ENCODE measurements at places on chromosomes 3 and 15. TPM values are rescaled to one million over a fixed set of nuclear protein-coding genes. Genes with fewer than 3 reads are reported as not detected.

SLC12A1 gene
- not detected for total RNA-seq

CCR3 gene
- total RNA-seq = not detected

GOLGA6C gene
- total RNA-seq = not detected

GHSR gene
- total RNA-seq = not detected

CFAP100 gene
- not detected for total RNA-seq

CCK gene
- total RNA-seq = not detected

ZBED2 gene
- total RNA-seq = not detected

MESP2 gene
- 0.32 TPM for total RNA-seq

PROK2 gene
- total RNA-seq = not detected

TUSC7 gene
- not detected for total RNA-seq

HDC gene
- not detected for total RNA-seq

DAZL gene
- not detected for total RNA-seq

LNP1 gene
- total RNA-seq = 4.2 TPM

MYZAP gene
- 0.43 TPM for total RNA-seq

SLCO2A1 gene
- total RNA-seq = 0.43 TPM

GUCA1C gene
- not detected for total RNA-seq

COL6A5 gene
- under 0.01 TPM for total RNA-seq

FAM3D gene
- total RNA-seq = not detected

MLH1 gene
- total RNA-seq = 56.7 TPM

SNURF gene
- total RNA-seq = 12.1 TPM

C3orf49 gene
- total RNA-seq = not detected

Data from fibroblast of villous mesenchyme (primary cell).